Stimulated activated CD8-positive, alpha-beta memory T cell treated with anti-CD3 and anti-CD28 coated beads, Interleukin-15, amount 100 ng/mL, for 48 hours (primary cell): ENCODE measurements at places on chromosomes 6 and 20.

DNA sequence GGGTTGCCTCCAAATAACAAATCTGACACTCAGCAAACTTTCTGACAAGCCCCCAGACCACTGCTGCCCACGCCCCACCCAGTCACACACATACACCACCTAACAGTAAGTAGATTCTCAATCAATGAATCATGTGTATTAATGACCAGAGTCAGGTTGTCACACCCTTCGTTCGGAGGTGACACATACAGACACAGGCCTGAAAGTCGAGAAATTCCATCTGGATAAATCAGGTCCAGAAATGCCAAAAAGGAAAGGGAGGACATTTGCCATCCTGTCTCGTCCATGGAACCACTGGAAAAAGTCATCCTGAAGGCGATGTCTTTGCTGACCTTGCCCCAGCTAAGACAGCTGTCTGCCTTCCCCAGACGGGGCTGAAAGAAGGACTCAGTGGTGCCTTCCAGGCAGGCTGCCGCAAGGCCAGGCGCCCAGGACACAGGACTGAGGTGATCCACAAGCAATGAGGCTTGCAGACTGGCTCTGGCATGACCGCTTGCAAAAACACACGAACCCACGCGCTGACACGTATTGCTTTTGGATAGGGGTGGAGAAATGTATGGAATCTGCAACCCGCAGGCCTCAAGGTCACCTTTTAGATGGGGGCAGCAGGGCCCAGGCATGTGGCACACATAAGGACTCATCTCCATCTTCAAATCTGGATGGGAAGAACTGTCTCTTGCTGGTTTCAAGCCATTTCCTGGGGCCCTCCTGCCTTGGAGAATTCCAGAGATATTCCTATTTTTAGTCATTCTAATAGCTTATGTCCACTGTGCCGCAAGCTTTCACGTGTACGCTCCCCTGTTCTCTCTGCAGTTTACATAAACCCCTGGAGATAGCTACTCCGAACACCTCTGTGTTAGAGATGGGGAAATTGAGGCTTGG, 9.0 kb downstream of the NFATC2 start:
- DNase-seq = no peak

DNA sequence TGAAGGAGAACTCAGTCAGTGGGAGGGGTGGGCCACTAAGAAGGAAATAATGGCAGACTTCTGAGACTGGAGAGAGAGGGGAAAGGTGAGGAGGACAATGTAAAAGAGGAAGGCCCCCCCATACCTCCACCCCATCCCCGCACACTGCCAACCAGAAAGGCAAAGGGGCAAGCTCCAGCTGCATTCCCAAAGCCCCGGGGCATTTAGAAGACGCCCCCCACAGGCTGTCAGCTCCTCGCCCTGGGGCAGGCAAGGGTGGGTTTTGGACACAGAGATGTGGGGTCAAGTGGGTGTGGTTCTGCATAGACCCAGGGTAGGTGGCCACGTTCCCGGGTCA, 20.8 kb upstream of the SLC22A7 start:
- no peak for DNase-seq

DNA sequence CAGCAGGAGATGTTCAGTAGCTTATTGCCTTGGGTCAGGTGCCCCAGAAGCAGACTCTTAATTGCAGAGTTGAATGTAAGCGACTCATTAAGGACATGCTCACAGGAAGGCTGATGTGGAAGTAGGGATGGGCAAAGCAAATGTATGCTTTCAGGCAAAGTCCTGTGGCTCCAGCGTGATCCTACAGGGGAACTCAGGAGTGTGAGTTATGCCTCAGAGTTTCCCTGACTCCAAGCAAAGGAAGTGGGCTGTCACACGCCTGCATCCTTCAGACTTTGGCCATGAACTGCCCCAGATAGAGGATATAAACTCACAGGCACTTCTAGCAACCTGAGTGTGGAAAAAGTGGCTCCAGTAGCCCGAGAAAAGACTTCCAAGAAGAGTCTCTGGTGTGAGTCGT, 64.9 kb upstream of the ZNF133 start:
- no peak for DNase-seq

GRCh38 chr6:34288581-34288980, 39.8 kb upstream of the SMIM29 start:
- DNase-seq = no peak

GRCh38 chr20:61026173-61026572, 225.9 kb upstream of the CDH4 start:
- no peak for DNase-seq

GRCh38 chr6:121849477-121849876, 414.0 kb downstream of the GJA1 start:
- DNase-seq = no peak

GRCh38 chr6:134422426-134423231, 104.7 kb upstream of the SGK1 start:
- no peak for DNase-seq

- no peak for DNase-seq
These were observed 20.8 kb downstream of the RALGAPA2 start for GRCh38 chr20:20691477-20692235.

DNA sequence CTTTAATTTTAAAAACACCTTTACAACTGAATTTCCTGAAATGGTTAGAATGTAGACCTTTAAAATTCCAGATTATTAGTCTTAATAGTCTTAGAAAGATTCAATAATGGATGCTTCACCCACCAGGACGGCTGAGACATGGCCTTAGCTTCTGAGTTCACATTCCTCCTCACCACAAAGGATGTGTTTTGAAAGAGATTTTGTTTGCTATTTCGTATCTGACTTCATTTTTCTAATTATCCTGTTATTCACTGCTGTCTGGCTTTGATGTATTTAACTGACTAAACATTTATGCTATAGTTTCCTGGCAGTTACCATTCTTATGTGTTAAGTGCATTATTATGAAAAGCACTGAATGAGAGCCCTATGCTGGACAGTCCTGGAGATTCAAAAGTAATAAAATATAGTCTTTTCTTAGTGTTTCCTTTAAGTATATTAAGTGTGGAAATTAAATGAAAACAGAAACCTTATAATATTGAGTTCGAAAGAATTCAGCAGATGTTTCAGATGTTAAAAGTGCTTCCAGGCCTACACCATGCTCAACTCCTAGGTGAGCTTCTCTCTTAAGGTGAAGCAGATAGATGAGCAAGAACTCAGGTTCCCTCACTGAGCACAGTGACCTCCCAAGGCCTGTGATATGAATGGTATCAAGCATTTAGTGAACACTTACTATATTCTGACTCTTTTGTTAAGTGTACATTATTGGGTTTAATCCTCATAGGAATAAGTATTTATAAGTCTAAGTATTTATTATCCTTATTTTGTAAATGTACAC, 40.3 kb downstream of the MAP3K4 start:
- no peak for DNase-seq

DNA sequence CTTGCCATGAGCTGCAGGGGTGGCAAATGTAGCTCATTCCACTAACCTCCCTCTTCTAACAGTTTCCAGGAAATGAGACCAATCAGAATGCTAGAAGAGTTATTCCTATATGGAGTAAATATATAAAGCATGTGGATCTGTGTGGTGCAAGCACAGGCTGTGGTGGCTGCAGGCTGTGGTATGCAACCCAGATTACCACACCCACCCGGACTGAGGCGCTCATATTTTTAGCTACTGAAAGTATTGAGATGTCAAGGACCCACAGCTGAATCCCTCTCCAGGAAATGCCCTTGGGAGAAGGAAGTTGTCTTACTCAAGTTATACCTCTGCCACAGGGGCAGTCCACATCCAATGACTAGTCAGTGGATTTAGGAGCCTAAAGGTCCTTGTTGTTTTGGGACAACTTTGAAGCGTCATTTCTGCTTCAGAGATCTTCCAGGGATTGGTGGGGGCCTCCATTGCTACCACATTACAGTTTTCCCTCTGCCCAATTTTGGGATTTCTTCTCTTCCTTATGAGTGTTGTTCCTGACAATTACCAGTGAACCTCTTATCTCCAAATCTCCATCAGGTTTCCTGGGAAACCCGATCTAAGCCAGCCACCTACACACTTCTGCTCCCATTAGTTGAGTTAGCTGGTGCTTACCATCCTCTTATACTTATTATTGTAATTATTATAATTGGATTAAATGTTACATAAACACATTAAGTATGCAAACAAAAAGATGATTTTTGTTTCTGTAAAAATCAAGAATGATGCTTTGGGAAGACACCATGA, 12.1 kb upstream of the REPS1 start:
- DNase-seq = no peak

- no peak for DNase-seq
These were observed 41.4 kb downstream of the PHACTR3 start for GRCh38 chr20:59645761-59646171.

- DNase-seq = peak; percentile 59
These were observed 2.2 kb upstream of the APMAP start for GRCh38 chr20:24994470-24995368.

DNA sequence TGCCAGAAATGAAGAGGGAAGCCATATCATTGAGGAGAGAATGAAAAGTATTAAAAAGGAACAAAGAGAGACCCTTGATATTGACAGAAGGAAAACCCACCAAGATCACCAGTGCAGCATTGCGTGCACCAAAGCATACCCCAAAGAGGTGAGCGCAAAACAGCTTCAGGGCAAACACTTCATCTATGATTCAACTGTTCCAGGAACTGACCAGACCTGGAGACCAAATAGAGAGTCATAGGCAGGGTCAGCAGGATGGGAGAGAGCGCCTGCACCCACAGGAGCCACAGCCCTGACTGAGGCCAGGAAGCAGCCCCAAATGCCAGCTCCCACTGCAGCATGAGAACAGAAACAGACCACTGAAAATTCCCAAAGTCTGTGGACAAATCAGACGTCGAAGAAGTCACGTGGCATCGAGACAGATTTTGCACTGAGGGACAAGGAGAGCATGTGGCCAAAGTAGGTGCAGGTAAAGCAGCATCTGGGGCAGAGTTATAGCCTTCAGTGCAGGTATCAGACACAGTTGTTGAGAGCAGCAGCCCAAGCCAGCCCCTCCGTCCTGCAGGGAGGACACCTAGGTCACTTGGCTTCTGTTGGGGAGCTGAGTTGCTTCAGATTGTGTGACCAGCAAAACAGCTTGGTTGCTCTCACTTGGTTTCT, 29.3 kb downstream of the CHRNA4 start:
- DNase-seq = no peak

DNA sequence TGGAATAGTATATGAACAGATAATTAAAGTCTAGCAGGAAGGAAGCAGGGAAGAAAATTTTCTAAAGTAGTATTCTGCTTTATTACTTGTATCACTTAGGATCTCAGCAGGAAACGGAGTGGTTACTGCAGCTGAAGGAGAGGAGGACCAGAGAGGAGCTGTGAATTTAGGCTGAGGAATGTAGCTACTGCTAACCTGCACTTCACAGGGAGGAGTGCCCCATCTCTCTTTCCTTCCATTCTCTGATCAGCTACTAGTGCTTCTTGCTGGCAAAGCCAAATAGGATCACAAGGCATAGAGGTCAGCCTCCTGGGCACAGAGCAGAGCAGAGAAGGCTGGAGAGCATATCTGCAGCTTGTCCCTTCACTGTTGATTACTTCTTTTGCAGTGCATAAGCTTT, 205.3 kb upstream of the ASCC3 start:
- DNase-seq = no peak

DNA sequence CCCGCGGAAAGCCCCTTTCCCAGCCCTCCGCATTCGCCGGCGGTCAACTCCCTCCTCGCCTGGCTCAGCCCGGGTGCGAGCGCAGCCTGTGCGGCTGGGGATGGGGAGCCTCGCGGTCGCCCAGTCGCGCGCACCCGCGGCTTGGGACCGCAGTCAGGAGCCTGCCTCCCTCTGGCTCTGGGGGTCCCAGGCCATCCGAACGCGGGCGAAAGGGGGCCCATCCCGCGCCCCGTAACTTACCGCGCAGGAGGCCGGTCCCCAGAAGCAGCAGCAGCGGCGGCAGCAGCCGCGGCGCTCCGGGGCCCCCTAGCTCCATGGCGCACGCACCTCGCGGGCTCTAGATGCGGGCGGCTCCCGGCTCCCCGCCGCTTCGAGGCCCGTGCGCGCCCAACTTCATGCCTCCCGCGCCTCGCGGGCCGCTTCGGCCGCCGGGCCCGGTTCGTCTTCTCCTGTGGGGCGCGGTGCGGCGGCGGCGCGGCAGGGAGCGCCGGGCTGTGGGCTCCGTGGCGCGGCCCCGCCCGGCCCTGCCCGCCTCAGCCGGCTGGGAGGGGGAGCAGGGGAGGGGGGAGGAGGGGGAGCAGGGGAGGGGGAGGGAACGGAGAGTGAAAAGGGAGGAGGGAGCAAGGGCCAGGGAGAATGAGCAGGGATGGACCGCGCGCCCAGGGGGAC, at the start of gene CHRNA4:
TSS of gene CHRNA4 (minus strand) at position 500 of the 669 bp plus-strand sequence. CDS start at position 316, 184 bp downstream.
- no peak for DNase-seq

DNA sequence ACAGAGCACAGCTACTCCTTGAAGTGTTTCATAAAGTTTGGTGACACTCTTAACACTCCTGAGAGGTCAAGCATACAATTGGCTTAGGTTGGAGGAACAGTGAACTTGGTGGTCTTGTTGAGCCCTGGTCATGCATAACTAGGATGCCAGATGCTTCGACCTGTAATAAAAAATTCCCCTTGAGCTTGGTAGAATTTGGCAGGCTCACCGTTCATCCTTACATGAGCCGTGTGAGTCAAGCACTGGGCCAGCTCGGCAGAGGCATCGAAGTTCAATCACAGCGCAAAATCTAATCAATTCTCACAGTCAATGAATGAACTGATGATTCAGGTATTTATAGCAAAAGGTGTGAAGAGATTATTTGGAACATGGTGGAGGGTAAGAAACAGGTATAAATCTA, 33.7 kb downstream of the CYP24A1 start:
- no peak for DNase-seq

GRCh38 chr20:57491373-57491772, 33.6 kb downstream of the CTCFL start:
- no peak for DNase-seq

DNA sequence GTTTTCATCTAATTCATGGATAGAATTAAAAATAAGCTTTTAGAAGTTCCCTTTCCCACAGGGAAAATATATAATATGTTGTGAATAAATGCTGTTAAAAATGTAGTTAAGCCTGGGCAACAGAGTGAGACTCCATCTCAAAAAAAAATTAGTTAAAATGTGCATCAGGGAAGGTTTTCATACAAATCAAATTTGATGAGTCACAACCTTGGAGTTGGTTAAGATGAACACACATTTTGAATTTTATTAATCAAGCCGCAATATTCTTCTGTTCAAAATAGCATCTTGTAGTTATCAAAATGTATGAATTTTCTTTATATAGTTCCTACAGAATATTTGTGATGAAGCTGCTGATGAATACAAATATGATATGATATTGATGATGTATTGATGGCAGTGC, 30.9 kb upstream of the SERPINB9 start:
- no peak for DNase-seq

DNA sequence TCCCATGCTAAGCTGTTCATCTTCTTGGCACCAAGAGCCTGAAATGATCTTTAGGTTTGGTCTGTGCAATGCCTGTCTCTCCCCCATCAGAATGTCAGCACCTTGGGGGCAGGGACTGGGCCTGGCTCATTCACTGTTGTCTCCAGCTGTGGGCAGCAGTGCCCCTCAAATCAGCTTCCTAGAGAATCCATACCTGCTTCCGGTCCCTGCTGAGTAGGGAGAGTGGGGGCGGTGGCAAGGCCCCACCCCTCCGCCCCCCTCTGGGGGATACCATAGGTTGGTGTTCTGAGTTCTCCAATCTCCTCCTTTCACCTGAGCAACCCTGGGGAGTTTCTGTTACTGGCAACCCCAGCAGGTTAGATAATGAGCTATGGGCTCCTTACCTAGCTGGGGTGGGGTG, 19.2 kb upstream of the SPDEF start:
- DNase-seq = no peak

- DNase-seq = peak; percentile 21
These were observed 14.9 kb upstream of the FAM210B start for GRCh38 chr20:56343861-56344381.
